ENCODE measurements at places on chromosomes 6 and 20.
A peak's percentile ranks its signal among the peaks of the same experiment; 100 is the strongest.

GRCh38 chr20:19864130-19864529, 106.1 kb downstream of the RIN2 start:
- no peak for DNase-seq

DNA sequence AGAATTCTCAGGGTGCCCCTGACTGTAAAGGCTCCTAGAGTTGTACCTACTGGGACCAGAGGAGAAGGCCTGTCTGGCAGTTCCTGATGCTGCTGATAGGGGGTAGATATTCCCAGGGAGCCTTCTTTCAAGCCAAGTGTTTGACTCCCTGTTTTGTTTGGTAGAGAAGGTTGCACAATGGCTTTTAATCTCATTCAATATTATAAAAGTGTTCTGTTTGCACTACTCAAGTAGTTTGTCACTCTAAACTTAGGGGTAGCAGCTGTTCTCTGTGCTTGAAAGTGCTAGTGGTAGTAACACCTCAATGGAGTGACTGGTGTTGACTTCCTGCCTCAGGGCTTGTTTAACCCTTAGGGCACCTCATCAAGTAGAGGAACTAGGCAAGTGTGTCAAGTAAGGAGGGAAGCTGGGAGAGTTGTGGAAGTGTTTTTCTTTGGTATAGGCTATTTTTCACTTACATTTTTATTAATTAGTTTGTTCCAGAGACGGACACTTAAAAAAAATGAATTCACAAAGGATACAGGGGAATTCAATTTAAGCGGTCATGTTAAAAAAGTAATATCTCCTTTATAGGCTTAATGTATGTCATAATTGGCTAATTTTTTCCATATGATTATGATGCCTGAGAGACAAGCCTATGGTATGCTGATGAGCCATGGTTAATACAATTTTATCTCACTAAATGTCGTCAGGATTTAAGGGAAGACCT, 38.1 kb downstream of the BICRAL start:
- no peak for DNase-seq

DNA sequence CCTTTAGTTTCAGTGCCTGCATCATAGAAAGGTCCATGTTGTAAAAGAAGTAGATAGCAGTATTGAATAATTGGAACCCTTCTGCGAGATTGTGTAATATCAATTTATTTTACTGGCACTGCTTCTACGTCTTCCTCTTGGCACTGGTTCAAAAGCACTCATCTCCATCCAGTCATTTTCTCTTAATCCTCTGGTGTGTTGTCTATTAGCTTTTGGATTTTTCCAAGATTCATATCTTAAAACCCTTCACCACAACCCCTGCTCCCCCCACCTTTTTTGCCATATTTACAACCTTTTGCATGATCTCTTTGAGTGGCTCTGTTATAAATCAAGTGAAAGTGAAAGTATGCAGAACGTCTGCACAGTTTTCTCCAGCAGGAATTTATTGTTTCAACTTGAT, 76.6 kb upstream of the HSF2 start:
- no peak for DNase-seq

DNA sequence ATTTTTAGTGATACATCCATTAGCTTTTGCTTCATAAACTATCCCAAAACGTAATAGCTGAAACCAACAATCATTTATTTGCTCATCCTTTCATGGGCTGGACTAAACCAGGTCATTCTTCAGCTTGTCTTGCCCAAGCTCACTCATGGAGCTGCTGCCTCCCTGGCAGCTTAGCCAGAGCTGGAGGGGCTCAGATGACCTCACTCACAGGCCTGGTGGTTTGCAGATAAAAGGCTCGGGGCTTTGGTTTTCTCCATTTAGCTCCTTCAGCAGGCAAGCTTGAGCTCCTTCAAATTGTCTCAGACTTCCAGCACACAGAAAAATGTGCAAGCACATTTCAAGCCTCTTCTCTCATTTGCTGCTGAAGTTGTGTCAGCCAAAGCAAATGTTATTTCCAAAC, 139.1 kb downstream of the BTBD3 start:
- DNase-seq: no peak

DNA sequence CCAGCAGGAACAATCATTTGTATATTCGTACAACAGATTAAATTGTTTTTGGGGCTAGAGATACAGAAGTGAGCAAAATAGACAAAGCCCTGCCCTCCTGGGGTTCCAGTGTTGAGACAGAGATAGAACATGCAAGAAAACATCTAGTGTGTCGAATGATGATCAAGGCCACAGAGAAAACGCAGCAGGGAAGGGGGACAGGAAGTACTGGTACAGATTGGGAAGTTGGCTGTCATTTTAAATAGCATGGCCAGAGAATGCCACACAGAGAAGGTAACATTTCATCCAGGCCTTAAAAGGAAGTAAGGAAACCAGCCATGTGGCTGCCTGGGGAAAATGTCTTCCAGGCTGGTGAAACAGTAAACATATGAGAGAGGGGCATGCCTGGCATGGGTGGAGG, 202.6 kb upstream of the MYLIP start:
- no peak for DNase-seq

DNA sequence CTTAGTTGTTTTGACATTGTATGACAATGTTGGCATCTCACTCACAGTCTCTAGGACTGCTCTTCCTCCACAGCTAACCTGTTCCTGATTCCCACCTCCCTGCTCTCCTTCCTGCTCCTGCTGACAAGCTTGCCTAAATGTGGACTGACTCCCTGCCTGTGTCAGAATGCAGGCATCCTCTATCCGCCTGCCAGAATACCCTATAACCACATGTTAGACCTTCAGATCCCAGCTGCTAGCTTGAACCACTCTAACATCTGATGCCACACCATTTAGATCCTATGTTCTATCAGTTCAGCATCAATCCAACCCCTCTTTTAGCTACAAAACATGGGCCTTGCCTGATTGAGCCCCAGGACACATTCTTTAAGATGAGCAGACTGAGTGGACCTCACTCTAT, 12.2 kb downstream of the FILIP1 start:
- DNase-seq: no peak

GRCh38 chr6:167139761-167140160, 16.9 kb downstream of the CCR6 start:
- no peak for DNase-seq

DNA sequence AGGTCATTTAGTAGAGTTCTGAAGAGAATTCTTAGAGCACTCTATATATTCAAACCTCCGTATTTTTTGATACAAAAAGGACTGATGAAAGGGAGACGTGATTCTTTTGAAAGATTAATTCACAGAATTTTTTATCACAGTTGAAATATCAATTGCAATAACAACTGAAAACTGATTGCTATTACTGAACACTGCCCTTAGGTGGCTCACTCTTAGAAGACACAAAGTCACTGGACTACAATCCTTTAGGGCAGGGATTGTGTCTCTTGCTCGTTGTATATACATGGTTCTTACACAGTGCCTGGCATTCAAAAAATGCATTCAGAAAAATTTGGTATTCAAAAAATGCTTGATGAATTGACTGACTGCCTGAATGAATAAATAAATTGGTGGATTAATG, 17.1 kb upstream of the CALHM6 start:
- no peak for DNase-seq

- DNase-seq: no peak
These were observed 27.6 kb downstream of the DCDC2 start for GRCh38 chr6:24330137-24330732.

GRCh38 chr20:6265204-6265904, 142.5 kb upstream of the FERMT1 start:
- DNase-seq: peak; percentile 23

- no peak for DNase-seq
These were observed 21.2 kb upstream of the NFATC2 start for GRCh38 chr20:51563486-51564332.

- DNase-seq: no peak
These were observed 143.1 kb downstream of the DTNBP1 start for GRCh38 chr6:15519681-15520080.

DNA sequence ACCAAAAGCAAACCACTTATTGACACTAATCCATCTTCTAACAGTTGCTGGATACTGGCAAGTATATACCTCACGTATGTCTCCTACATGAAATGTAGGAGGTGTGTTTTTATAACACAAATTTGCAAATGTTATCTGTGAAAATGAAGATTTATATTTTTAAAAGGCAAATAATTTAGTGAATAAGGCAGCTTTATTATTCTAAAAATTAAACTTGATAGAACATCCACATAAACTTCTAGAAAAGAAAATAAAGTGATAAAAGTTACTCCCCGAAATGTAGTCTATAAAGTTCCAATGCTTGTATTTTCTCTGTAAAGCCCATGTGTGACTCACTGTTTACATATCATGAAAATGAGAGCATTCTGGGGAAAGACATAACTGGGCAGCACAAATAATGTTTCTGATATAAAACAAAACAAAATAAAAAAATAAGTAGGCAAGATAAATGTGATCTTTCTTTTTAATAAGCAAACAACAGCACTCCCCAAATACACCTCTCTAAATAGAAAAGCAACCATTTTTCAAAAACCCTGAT, 84.4 kb downstream of the MAP7 start:
- no peak for DNase-seq

GRCh38 chr6:151832710-151833109, 25.2 kb downstream of the ESR1 start:
- DNase-seq: no peak
